ENCODE measurements at places on chromosomes 2 and 18. TPM values are rescaled to one million over a fixed set of nuclear protein-coding genes. Genes with fewer than 3 reads are reported as not detected.

DNA sequence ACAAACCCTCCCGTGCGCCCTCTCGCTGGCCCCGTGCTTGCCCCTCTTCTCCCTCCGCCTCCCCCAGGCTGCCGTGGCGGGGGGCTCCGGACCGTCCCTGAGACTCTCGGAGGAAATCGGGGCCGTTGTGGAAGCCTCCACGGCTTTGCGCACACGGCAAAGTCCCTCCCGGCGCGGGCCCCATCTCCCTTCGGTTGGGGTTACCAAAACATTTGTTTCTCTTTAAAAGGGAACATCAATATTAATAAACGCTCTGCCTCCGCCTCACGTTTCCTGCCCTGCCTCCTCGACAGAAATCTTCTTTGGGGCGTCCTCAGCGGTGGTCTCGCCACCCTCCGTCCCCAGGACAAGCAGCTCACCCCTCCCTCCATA is 3.8 kb downstream of the PAX3 start:
- no peak for DNase-seq

Gene ACKR3
- 4.5 TPM for total RNA-seq

DNA sequence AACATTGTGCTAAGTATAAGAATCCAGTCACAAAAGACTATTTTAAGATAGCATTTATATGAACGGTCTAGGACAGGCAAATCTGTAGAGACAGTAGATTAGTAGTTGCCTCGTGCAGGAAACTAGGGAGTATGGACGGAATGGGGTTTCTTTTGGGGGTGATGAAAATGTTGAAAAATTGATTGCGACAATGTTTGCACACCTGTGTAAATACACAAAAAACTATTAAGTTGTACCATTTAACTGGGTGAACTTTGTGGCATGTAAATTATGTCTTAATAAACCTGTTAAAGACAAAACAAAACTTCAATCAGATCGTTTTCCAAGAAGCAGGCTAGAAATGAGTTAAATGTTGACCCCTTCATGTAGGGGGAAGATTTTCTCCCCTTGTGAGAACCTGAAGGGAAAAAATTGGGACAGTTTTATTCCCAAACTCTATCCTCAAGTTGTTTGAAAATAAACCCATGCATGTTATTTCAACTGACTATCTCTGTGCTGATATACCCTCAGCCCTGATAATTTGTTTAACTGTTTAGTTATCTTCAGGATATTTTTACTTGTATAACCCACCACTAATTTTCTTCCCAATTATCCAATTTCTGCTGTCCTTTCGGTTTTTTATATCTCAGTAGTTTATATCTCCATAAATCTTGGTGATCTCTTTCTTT is 87.2 kb downstream of the CAMKMT start:
- DNase-seq, result no peak

GRCh38 chr2:71069376-71069775 is 928 bp downstream of the NAGK start:
- DNase-seq, result no peak

DNA sequence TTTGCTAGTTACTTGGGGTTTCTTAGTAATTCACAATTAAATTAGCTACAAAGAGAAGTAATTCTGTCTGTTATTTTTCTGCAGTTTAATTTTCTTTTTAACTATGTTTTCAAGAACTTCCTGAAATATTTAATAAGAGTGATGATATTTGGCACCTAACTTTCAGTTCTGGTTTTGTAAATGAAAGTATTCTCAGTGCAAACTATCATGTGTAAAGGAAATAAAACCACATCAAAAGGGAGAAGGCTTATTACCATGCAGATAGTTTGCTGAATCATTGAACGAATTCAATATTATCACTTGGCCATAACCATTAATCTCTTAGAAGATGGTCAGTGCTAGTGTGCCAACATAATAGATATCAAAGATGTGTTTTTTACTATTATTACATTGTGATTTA is 29.2 kb downstream of the DYTN start:
- no peak for DNase-seq

- DNase-seq, result no peak
Observed at GRCh38 chr2:5392658-5393057, 299.5 kb upstream of the SOX11 start.

DNA sequence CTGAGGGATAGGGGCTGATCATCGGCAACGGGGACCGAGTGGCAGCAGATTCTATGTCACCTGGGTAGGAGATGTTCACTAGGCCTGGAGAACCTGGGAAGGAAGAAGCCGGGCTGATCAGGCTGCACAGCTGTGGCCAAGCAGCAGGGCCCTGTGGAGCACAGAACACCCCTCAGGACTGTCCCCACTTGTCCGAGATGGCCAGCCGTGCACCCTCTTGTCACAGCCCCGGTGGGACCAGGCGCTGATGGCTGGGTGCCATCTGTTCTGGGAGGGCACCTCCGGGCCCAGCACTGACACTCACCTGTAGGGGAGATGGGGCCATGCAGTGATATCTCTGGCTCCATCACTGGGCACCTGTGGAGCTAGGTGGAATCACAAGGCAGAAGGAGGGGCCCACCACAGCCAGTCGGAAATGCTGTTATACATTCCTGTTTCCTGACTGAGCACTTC is 217.9 kb upstream of the RAB6C start:
- no peak for DNase-seq

Gene TFPI
- not detected for total RNA-seq

Gene RSAD2
- total RNA-seq, result 105 TPM

- DNase-seq, result no peak
Observed at GRCh38 chr2:127118038-127118437, 11.1 kb upstream of the BIN1 start.

- no peak for DNase-seq
Observed at GRCh38 chr18:31942291-31942998, 483 bp downstream of the TRAPPC8 start.

GRCh38 chr2:142596334-142597088 is 281.0 kb upstream of the KYNU start:
- no peak for DNase-seq

DNA sequence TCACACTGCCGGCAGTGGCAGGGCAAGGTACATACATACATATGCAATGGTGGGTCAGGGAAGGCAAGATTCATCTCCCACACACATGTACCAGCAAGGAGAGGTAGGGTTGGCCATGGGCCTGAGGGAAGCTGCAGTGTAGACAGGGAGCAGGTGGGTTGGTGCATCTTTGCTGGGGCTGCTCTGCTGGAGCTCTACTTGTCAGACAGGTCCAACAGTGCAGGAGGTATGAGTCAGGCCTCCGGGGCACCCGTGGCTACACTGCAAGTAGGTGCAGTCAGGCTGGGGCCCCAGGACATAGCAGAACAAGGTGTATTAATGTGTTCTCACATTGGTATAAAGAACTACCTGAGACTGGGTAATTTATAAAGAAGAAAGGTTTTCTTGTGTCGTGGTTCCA is 281.1 kb upstream of the COL3A1 start:
- DNase-seq, result no peak

GRCh38 chr2:44772669-44773378 is 168.7 kb upstream of the SIX3 start:
- DNase-seq, result no peak

Measured in activated naive CD8-positive, alpha-beta T cell treated with anti-CD3 and anti-CD28 coated beads, Interleukin-2, amount 10 ng/mL, durations not matched to agents 7 days and 5 days (primary cell).